HCT116 (cell line): ENCODE measurements at places on chromosomes 5 and 9. TPM values are rescaled to one million over a fixed set of nuclear protein-coding genes. Genes with fewer than 3 reads are reported as not detected.

GRCh38 chr5:83321483-83322055 lies 150.0 kb upstream of the VCAN start:
- no peak for DNase-seq
- H3K36me3 ChIP-seq, result no peaks in the 10 kb centered on the region
- no peak overlapping the region for H3K4me3 ChIP-seq
- H3K27ac ChIP-seq, result no peak overlapping the region

DNA sequence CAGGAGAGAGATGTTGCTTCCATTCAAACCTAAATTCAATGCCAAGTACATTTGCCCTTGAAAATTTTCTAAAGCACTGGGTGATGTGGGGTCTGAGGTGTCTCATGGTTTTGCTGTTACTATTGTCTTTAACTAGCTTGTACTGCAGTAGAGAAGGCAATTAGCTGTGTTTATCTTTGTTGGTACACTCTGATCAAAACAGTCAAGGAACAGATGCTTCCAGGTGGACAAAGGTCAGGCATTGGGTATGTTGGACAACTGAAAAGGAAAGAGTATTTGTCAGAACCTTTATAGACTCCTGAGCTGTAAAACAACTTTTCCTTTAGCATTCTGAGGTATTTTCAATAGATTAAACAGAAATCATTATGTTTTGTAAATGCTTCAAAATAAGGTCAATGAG lies 2228.7 kb upstream of the WWC1 start:
- no peak for DNase-seq
- H3K27me3 ChIP-seq, result no peaks in the 10 kb centered on the region
- no peak overlapping the region for H3K27ac ChIP-seq
- H3K4me3 ChIP-seq, result no peak overlapping the region
- no peaks in the 10 kb centered on the region for H3K4me1 ChIP-seq

- no peaks in the 10 kb centered on the region for H3K27me3 ChIP-seq
- DNase-seq, result no peak
- H3K4me1 ChIP-seq, result no peaks in the 10 kb centered on the region
- H3K4me3 ChIP-seq, result no peak overlapping the region
- H3K36me3 ChIP-seq, result no peaks in the 10 kb centered on the region
Measured at GRCh38 chr5:71748360-71748759, 29.3 kb downstream of the CARTPT start.

DNA sequence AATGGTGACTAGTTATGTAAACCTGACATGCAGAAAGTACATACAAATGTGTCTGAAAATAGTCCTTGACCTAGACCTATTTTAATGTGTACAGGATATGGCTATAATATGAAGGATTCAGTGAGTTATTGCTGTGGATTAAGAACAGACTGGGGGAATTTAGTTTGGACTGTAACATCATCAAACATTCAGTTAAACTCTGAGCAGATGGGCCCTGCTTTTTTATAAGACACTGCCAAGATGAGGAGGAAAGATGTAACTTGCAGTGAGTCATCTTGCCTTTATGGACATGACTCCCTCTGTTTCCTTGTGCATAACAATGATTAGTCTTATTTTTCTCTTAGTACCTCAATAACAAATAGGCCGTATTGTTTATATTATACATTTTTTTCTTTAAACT lies 12.2 kb downstream of the PPP3R2 start:
- H3K36me3 ChIP-seq, result no peaks in the 10 kb centered on the region
- no peak overlapping the region for H3K4me3 ChIP-seq
- DNase-seq, result no peak
- peaks cover 5% of the 10 kb centered on the region; the same call in 1 of the 2 replicates for H3K4me1 ChIP-seq
- H3K27me3 ChIP-seq, result no peaks in the 10 kb centered on the region
- H3K27ac ChIP-seq, result no peak overlapping the region

DNA sequence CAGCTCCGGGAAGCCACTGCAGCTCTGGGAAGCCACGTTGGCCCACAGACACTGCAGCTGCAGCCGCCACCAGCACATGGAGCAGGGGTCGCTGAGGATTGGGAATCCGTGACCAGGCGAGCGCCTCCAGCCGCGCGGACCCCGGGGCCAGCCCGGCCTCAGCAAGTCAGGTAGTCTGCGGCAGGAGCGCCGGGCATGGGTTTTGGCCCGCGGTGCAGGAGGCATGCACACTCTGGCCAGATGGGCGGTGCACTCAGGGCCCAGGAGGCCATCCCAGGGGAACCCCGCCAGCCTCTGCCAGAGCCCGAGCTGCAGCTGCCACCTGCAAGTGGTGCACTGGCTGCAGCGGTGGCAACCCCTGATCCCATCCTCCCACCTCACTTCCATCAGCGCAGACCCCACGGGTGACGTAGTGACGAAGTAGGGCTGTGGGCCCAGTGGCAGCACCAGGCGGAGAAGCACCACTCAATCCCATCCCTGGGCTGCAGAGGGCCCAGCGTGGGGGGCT lies 368.3 kb upstream of the SPATA31A5 start:
- H3K4me3 ChIP-seq, result no peak overlapping the region
- no peak overlapping the region for H3K27ac ChIP-seq
- DNase-seq, result no peak
- no peaks in the 10 kb centered on the region for H3K36me3 ChIP-seq
- H3K27me3 ChIP-seq, result no peaks in the 10 kb centered on the region

GRCh38 chr9:94909965-94910730 lies 183.6 kb downstream of the AOPEP start:
- no peak overlapping the region for H3K4me3 ChIP-seq
- no peak overlapping the region for H3K27ac ChIP-seq
- H3K36me3 ChIP-seq, result no peaks in the 10 kb centered on the region

- H3K27ac ChIP-seq, result no peak overlapping the region
- DNase-seq, result no peak
- H3K4me3 ChIP-seq, result no peak overlapping the region
- H3K36me3 ChIP-seq, result 0 out of 2 replicates have a peak, but pooled peaks cover 10% of the 10 kb centered on the region
- H3K27me3 ChIP-seq, result no peaks in the 10 kb centered on the region
Measured at GRCh38 chr5:171863935-171864334, 78.3 kb downstream of the SMIM23 start.

DNA sequence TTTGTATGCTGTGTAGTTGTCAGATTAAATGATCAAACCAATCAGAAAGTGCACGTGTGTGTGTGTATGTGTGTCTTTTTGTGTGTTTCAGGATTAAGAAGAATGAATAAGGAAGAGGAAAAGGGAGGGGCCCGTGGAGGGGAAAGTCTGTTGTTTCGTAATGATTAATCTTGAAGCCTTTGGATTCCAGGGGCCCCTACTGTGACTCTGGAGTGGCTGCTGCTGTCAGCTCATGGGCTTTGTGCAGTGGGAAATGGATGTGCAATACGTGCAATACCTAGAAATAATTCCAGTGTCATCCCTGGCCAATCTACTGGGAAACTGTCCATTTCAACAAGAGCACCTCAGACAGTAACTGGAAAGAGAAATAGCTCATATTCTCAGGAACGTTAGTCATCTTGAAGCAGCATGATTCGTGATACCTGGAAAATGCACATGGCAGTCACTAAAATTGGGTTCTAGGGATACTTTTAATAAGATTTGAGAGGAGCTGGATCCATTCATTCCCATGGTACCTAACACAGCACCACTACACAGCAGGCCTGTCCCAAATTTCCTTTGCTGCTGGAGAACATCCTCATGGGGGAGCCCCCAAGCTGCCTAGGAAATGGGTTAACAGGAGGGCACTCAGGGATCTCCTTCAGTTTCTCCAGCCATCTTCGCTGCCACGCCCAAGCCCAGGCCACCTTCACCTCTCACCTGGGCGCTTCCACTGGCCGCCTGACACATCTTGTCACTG lies 186.3 kb downstream of the NR3C1 start:
- H3K27me3 ChIP-seq, result no peaks in the 10 kb centered on the region
- H3K27ac ChIP-seq, result no peak overlapping the region
- DNase-seq, result no peak
- H3K36me3 ChIP-seq, result no peaks in the 10 kb centered on the region
- H3K4me1 ChIP-seq, result no peaks in the 10 kb centered on the region

DNA sequence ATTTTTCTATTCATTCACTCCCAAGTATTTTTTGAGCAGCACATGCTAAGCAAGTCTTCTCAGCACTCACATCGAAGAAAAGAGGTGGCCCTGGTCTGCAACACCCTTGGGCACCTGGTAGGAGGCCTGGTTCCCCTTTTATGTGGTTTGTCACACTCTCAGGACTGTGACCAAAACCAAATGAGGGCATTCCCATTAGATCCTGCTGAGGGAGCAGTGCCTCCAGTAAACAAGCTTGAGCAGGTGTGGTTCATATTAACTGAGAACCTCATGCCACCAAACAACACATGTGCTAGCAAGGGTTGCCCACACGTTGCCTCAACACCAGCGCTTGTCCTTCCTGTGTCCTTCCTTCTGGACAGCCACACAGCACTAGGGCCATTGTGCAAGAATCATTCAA lies 26.9 kb upstream of the SYK start:
- H3K27me3 ChIP-seq, result peaks cover 8% of the 10 kb centered on the region; the same call in 1 of the 2 replicates
- H3K4me1 ChIP-seq, result no peaks in the 10 kb centered on the region
- no peaks in the 10 kb centered on the region for H3K36me3 ChIP-seq
- H3K4me3 ChIP-seq, result no peak overlapping the region

- no peaks in the 10 kb centered on the region for H3K36me3 ChIP-seq
- no peak for DNase-seq
- H3K4me1 ChIP-seq, result peaks cover 21% of the 10 kb centered on the region
- no peak overlapping the region for H3K4me3 ChIP-seq
- no peak overlapping the region for H3K27ac ChIP-seq
Measured at GRCh38 chr5:38554861-38555260, 1.6 kb downstream of the LIFR start.

Gene SPATA31C1
- total RNA-seq, result not detected

Gene GZMA
- total RNA-seq, result not detected

Gene MPDZ
- 0.12 TPM for total RNA-seq

Gene PHYHD1
- total RNA-seq, result 0.32 TPM

Gene GADD45G
- total RNA-seq, result not detected

Gene UGT3A1
- not detected for total RNA-seq

Gene MARCOL
- total RNA-seq, result not detected
